ENCODE measurements at places on chromosomes 5 and 9.

GRCh38 chr5:52983731-52984636 is 5.2 kb upstream of the ITGA2 start:
- DNase-seq: peak; percentile 74

- peak; percentile 20 for DNase-seq
These were observed 4.7 kb upstream of the VAV2 start for GRCh38 chr9:133996531-133997520.

- DNase-seq: peak; percentile 18
These were observed 79.5 kb downstream of the GLIS3 start for GRCh38 chr9:4220346-4220745.

GRCh38 chr9:97847474-97848214 is 5.4 kb upstream of the FOXE1 start:
- no peak for DNase-seq

GRCh38 chr5:164048359-164048926 is 543.0 kb downstream of the MAT2B start:
- DNase-seq: no peak

- DNase-seq: no peak
These were observed 6.4 kb downstream of the SOWAHA start for GRCh38 chr5:132819468-132819867.

DNA sequence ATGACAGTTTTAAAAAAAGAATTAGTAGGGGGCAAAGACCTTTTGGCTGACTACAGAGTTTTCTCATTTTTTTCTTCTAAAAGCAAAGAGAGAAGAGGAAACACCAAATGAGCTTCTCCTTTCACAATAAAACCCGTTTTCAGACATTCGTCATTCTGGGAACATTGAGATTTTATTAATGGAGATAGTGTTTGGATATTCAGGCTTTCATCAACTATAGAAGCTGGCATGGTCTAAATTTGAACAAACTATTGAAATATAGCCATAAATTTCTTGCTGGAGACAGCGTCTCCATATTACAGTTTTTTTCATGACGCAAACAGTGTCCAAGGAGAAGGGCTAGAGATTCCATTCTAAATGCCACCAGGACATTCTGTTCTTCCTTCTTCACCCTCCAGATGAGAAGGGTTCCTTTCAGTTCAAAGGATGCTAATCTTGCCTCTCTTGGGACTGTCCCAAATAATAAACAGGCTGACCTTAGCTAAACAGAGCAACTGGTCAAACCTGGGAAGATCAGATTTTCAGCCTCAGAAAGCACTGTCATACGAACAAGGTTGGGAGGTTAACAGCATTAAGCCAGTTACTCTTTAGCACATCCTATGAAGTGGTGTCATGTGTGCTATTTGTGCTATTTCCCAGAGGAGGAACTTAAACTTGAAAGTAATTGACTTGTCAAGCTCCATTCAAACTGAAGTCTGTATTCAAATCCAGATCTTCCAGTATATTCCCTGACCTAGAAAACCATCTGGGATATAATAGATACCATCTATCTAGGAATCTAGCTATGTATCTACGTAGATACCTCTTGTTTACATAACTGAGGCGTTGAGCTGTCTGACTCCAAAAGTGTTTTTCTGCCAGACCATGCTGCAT is 125.6 kb downstream of the LPAR1 start:
- DNase-seq: peak; percentile 75

DNA sequence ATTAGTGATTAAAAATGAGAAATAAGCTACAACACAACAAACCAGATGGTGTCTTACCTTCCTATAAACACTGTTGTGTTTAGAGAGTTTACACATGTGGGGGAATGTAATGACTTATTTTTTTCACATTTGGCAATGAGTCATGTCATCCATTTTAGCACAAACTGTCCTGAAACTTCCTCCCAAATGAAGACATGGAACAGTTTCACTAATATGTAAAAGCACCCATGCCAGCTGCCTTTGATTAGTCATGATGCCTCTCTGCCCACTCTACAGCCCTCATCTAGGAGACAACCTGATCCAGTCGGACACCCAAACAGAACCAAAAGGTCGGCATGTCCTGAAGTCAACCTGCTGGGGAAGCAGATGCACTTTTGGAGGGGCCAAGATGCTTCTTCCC is 98.2 kb downstream of the SEMA5A start:
- DNase-seq: peak; percentile 57

- no peak for DNase-seq
These were observed 187.6 kb upstream of the EFNA5 start for GRCh38 chr5:107858324-107858723.

DNA sequence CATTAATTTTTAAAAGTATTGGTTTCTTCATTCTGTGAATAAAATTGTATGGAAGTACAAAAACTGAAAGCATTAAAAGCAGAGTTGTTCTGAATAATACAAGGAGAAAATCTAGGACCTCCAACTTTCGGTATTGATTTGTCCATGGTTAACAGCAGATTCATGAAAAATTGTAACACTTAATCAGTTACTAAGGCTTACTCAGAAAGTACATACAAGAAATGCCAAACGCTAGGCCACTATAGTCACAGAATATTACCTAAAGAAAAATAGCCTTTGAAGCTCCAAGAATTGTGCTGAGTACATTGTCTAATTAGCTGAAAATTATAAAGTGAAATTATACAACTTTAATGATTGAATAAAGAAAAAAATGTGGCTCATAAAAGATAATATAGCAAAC is 271.7 kb downstream of the PTPRD start:
- DNase-seq: no peak

- DNase-seq: no peak
These were observed 70.6 kb downstream of the ACTBL2 start for GRCh38 chr5:57411982-57412381.

GRCh38 chr5:52119768-52120167 is 667.9 kb upstream of the ITGA1 start:
- no peak for DNase-seq

GRCh38 chr5:87924436-87924835 is 344.2 kb downstream of the TMEM161B start:
- no peak for DNase-seq

- no peak for DNase-seq
These were observed 233.1 kb downstream of the RASEF start for GRCh38 chr9:82829818-82830217.

DNA sequence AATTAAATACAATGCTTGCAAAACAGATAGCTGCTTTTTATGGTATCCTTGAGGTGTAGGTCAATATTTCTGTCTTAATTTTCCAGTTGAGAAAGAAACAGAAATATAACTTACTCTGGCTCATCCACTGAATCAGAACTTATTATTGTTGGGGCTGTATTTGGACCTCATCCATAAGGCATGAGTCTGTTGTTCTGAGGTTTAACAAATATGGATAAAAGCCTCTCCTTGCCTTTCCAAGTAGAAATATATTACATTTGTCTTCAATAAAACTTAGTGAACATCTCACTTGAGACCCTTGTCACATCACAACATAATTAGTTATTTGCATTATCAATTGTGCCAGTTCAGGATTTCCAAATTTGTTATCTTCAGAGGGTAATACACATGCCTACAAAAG is 525.8 kb downstream of the AGTPBP1 start:
- no peak for DNase-seq

DNA sequence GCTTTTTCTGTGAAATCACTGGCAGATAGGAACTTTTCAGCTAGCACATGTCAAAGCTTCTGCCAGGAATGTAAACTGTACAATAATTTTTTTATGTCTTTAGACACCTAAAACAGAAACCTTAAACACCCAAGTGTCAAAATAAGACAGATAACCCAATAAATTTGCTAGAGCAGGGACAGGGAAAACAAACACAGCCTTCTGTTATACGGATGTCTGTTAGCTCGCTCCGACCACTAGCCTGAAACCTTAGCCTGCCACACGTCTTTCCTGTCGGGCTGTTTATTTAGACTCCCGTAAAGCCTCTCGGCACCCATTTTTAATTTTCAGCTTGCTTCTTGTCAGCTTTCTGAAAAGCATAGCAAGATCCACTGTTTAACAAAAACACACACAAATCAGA is 355.4 kb upstream of the SLC24A2 start:
- no peak for DNase-seq

- DNase-seq: no peak
These were observed 16.4 kb downstream of the GNAQ start for GRCh38 chr9:78015241-78015640.

DNA sequence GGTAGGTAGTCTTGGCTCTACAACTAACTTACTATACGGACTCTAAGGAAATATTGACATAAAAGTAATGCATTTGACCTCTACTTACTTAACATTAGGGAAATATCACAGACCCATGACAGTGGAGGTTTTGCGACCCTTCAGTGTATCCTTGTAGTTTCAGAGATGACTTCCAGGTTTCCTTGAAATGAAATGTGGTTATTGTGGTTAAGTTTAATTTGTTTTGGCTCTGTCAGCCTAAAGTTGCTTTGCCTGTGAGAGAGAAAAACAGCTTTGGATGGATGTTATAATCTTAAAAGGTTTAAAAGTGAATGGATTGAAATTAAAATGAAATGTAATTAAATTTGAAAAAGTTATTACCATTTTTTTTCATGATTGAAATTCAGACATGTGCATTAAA is 42.9 kb downstream of the LRRTM2 start:
- DNase-seq: peak; percentile 49

DNA sequence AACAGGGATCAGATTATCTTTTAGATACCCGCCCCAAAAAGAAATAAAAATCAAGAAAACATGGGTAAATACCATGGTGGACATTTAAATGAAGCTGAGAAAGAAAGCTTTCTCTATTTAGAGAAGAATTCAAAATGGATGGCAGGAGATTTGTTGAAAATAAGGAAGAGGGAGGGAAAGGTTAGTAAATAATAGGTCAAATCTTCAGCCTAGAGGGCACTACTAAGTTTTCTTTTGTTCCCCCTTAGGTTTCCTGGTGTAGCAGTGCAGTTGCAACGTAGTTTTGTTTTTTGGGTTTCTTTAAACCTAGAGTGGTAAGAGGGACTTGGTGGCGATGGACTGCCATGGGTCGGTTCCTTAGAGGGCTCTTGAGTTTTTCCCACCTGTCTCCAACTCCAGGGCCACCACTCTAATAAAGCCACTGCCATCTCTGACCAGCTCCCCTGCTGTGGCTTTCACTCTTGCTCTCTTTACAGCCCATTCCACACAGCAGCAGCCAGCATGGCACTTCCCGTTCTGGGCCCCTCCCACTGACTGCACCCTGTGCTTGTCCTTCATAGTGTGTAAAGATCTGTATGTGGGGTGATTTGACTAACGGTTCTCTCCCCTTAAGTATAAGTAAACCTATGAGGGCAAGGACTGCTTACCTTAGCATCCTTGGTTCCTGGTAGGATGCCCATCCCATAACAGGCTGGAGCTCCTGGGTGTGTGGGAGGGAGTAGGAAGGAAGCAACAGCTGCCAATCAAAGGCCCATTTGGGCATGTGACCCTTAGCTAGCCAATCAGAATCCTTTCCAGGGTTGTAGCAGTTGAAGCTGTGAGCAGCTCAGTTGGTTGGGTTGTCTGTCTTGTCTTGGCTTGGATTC is 118.3 kb downstream of the SLC1A3 start:
- DNase-seq: peak; percentile 16

GRCh38 chr5:135582099-135582781 is 3.4 kb upstream of the CXCL14 start:
- no peak for DNase-seq

GRCh38 chr5:126122942-126123341 is 300.3 kb upstream of the GRAMD2B start:
- DNase-seq: no peak

- DNase-seq: no peak
These were observed 27.4 kb downstream of the KIAA1191 start for GRCh38 chr5:176334031-176334770.

- no peak for DNase-seq
These were observed 282.5 kb downstream of the GADD45G start for GRCh38 chr9:89887286-89887685.

- DNase-seq: no peak
These were observed 995.4 kb upstream of the ACO1 start for GRCh38 chr9:31389075-31389474.

DNA sequence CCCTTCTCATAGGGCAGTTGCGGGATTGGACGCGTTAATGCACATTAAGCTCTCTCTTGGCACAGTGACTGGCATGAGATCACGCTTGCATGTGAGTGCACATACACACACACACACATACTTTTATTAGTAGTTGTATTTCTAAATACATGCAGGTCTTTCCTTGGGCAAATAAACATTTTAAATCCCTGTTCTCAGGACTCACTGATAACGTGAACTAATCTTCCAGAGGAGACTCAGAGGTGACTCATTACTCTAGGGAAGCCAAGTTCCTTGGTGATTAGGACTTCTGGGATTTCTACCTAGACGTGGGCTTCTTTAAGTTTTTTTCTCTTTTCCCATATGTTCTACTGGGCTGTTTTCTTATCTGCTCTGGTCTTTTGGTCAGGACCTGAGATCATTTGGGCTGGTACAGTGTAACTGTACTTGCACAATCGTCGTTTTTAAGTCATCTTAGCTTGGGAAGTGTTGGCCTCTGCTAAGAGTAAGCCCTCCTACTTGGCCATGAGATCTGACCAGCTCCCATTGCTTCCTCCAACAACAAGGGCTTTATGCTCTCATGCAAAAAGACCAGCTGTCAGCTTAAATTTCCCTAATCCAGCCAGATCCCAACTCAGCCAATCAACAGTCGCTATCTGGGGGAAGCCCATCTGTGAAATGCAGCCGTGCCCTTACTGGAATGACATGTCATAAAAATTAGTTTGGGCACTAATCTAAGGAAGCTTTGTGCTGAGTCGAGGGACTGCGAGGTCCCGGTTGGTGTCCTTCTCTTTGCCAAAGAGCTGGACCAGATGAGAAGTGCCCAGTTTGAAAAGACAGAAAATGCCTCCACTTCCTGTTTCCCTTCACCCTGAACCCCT is 176.4 kb upstream of the ANKRD55 start:
- DNase-seq: peak; percentile 78

DNA sequence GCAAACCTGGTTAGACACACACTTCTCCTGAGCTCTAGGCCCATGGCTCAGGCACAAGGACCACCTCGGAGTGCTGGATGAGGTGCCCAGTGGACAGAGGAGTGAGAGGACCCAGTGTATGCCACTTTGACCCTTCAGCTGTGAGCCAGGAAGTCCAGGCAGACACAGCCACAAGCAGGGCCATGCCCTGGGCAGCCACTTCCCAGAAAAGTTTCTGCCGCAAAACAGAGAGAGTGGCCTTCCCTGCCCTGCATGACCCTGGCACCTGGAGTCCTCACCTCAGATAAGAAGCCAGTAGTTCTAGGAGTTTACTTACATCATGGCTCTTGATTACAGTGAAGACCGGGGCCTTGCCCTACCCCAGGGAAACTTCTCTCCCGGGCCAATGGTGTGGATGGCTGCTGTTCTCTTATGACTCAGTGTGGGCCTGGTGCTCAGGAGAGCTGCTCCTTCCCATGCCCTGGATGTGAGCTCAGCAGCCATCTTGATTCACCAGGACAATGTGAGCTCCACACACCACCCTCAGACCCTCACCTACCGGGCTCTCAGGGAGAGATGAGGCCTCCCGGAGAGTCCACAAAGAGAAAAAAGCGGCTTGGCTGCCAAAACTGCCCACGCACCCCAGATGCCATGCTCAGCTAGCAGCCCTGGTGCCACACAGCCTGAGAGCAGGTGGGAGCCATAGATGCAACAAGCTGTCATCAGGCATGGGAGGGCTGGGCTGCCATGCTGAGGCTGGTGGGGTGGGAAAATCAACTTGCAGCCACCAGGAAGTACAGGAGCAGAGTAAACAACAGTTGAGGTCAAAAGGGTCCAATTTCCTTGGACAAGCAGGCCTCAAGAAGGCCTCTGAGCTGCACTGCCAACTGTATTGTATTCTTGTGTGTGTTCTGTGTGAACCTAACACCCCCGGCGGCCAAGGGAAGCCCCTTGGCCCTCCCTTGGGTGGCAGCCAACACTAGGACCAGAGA is 11.7 kb upstream of the IRF1 start:
- peak; percentile 52 for DNase-seq

- no peak for DNase-seq
These were observed 62.0 kb downstream of the SUSD1 start for GRCh38 chr9:112112941-112113681.

Measured in EH (cell line).